Epithelial cell of esophagus (primary cell): ENCODE measurements at places on chromosomes 12 and 14.

DNA sequence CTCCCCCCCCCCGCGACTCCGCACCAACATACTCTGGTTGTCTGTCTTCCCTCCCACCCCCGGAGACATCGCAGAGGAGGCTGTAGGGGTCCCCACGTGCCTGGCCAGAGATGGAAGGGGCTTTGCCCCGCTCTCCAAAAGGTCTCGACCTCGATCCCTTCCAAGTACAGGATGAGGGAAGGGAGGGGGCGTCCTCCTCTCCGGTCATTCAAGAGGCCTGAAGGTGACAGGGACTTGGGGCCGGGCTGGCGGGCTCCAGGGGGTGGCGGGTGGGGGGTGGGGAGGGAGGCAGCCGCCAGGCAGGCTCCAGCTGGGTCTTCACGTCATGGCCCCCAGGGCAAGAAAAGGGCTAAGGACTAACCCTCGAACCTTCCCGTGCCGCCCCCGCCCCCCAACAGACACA lies 15.1 kb downstream of the TBX3 start:
- no peak for DNase-seq

GRCh38 chr12:105113094-105113493 lies 5.6 kb downstream of the WASHC4 start:
- DNase-seq = no peak

GRCh38 chr12:74321381-74321780 lies 216.3 kb upstream of the ATXN7L3B start:
- no peak for DNase-seq

DNA sequence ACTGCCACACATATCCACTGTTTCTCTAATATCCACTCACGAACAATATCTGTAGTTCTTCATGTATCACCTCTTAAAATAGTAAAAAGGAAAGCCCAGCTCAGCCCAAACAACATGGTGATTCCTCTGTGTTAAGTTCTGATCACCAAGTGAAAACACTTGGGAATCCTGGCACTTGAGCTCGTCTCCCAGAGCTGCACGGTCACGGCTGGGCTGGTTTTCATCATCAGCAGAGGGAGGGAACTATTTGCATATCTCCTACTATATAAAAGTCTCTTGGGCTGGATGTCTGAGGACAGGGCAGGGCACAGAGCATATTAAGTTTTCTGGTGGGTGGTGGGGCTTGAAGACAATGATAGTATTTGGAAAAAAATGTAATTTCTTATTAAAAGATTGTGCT lies 870.6 kb downstream of the TMEM121 start:
- no peak for DNase-seq

DNA sequence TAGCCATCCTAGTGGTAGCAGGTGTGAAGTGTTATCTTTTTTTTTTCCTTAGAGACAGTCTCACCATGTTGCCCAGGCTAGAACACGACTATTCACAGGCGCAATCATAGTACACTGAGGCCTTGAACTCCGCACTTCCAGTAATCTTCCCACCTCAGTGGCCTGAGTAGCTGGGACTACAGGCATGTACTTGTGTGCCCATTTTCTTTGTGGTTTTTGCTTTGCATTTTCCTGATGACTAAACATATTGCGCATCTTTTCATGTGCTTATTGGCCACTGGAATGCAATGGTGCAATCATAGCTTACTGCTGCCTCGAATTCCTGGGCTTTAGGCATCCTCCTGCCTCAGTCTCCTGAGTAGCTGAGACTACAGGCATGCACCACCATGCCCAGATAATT lies 33.3 kb upstream of the GCH1 start:
- peak; percentile 90 for DNase-seq

- no peak for DNase-seq
Observed at GRCh38 chr12:95298916-95299315, 81.3 kb downstream of the VEZT start.

DNA sequence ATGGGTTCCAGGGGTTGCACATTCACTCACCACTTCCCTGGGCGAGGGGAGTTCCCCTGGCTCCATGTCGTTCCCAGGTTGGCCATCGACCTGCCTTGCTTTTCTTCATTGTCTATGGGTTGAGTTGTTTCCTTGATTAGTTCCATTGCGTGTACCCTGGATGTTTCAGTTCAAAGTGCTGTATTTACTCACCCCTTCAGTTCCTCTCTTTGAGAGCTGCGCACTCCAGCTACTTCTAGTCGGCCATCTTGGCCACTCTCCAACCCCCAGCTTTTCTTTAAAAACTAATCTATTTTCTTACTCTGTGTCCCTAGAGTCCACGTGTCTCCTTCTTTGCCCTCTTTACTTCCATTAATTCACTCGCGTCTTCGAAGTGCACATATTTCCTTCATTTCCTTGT lies 11.7 kb downstream of the CLEC2A start:
- DNase-seq = no peak

DNA sequence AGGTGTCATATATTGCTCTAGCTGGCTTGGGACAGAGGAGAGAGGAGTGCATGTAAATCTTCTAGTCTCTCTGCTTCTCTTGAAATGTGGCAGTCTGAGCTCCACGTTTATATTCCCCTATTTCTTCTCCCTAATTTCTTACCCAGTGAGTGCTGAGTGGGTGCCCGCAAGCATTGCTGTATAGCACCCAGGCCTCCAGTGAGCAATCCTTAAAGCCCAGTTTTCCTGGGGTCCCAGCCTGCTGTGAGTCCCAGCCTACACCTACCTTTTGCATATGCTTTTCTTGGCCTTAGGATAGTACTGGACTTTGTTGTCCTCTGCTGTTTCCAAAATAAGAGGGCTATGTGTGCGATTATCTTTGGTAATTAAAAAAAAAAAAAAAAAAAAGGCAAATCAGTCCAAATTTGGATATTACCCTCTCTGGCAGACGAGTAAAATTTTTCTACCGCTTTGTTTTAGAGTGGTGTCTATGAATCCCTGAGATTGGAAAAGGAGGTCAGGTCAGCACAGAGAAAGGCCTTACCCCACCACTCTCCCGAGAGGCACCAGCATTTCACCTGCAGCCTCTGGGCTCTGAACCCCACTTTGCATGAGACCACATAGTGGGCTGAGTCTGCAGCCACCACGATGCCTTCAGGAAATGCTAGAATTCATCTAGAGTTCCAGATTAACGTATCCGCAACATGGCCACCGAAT lies 1.1 kb downstream of the MGST1 start:
- DNase-seq = peak; percentile 20

GRCh38 chr14:22097072-22097471 lies 423.5 kb upstream of the OR4E1 start:
- DNase-seq = no peak

DNA sequence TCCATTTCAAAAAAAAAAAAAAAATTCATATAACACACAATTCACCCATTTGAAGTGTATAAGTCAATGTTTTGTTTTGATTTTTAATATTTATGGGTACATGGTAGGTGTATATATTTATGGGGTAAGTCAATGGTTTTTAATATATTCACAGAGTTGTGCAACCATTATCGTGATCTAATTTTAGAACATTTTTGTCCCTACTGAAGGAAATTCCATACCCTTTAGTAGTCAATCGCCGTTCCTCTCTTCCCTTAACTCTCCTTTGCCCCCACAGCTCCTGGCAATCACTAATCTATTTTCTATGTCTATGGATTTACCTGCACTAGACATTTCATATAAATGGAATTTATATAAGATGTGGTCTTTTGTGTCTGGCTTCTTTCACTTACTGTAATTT lies 92.8 kb downstream of the TRAFD1 start:
- peak; percentile 5 for DNase-seq

GRCh38 chr14:51535443-51536044 lies 116.2 kb upstream of the FRMD6 start:
- DNase-seq = no peak

DNA sequence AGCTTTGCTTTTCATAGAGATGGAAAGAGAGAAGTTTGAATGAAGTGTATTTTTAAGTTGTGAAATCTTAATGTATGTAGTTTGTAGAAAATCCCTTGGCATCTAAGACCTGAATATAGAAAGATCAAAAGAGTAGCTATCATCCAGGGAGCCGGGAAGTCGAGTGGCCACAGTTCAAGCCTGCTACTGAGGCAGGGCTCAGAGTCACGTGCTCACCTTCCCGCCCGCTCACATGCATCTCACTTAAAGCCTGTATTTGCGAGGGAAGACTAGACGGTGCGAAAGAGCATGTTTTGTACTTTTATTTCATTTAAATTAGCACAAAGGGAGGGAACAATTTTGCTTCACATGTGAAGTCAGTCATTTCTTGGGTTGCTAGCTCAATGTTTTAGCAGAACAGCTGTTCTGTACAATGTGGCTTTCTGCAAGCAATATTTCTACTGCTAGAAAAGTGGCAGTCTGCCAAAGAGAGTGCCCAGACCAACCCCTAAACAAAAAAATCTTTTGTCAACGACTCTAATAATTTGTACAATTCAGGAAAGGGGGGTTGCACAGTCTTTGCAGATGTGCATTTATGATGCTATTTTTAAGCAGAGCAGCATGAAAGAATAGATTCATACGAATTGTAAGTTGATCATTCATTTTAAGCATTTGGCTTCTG lies 290.7 kb downstream of the NPAS3 start:
- DNase-seq = no peak

DNA sequence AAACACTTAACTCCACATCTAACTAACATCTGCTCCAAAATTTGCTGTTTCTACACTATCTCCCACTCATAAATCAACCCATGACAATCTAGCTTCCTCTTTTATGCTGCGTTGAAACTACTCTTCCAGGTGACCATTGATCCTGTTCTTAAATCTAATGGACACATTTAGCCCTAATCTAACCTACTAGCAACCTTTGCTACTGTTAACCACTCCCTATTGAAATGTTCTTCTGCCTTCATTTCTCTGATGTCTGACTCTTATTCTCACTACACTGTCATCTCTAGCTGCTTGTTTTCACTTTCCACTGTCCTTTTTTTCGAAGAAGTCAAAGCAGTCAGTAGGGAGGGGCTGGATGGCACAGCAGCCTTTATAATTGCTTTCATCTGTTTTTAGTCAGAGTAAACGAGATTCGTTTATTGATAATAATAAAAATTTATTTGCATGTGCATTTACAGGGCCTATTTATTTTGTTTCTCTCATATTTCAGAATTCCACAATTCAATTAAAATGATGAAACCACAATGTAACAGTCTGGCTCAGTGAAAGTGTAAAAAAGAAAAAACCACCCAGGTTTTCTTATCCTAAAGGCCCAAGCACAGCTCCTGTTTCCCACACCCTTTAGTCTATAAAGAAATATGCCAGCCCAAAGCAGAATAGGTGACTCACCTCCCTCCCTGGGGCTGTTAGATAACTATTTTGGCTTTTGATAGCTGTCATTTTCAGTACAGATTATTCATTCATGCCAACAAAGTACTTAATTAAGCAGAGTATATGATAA lies 44.9 kb downstream of the ATP2B1 start:
- DNase-seq = peak; percentile 51

DNA sequence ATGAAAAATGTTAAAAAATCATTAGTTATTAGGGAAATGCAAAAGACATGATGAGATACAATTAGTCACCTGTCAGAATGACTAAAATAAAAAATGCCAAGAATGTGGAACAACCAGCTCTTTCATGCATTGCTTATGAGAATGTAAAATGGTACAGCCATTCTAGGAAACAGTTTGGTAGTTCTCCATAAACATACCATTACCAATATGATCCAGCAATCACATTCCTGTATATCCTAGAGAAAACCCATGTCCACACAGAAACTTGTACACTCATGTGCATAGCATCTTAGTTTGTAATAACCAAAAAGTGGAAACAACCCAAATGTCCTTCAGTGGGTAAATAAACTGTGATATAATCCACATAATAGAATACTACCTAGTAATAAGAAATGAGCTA lies 245.7 kb downstream of the FUT8 start:
- peak; percentile 83 for DNase-seq

- DNase-seq = no peak
Observed at GRCh38 chr12:92803903-92804302, 101.1 kb downstream of the PLEKHG7 start.

- no peak for DNase-seq
Observed at GRCh38 chr12:76190299-76190698, 105.8 kb upstream of the NAP1L1 start.

DNA sequence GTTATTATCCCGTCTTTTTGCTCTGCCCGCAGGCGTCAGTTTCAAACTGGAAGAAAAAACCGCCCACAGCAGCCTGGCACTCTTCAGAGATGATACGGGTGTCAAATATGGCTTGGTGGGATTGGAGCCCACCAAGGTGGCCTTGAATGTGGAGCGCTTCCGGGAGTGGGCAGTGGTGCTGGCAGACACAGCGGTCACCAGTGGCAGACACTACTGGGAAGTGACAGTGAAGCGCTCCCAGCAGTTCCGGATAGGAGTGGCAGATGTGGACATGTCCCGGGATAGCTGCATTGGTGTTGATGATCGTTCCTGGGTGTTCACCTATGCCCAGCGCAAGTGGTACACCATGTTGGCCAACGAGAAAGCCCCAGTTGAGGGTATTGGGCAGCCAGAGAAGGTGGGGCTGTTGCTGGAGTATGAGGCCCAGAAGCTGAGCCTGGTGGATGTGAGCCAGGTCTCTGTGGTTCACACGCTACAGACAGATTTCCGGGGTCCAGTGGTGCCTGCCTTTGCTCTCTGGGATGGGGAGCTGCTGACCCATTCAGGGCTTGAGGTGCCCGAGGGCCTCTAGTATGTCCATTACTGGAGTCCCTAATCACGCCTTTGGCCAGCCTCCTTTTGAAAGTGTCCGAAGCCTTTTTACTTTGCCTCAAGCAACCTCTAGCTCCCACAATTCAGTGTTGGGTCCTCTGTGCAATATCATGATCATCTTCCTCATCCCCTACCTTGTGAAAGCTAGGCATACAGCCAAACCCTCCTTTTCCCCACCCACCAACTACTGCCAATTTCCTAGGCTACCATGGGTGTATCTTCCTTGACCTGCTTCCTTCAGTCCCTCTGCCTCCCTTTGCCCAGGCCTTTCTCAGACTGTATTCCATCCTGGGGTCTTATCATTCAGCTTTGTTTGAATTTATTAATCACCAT lies 891 bp downstream of the SPRYD4 start:
- DNase-seq = no peak

DNA sequence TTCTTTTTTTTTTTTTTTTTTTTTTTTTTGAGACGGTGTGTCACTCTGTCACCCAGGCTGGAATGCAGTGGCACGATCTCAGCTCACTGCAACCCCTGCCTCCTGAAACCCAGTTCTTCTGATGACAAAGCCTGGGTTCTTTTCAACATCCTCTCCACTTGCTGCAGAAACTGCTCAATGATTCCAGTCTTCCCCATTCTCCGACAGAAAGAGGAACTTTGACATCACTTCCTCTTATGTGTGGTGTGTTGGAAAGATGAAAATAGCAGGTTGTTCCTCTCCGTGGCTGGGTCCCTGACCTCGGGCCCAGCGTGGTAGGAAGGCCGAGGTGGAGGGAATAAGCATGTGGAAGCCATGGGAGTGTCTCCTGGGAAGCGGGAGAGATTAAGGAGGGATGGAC lies 198.4 kb downstream of the PHETA1 start:
- DNase-seq = no peak

DNA sequence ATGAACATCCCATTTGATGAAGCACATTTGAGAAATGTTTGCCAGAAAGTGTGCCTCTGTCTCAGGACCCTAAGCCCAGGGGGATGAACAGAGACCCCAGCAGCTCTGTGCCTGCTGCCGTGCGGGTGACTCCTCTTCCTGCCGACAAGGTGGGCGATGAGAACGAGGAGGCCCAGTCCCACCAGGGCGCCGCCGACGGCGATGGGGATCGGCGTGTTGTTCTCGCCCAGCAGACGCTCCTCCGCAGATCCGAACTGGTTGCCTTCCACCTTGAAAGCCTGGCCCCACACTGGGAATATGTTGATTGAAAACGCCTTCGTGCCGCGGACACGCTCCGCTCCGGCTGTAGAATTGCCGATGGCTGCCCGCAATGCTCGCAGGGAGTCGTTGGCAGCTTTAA lies 44.1 kb downstream of the LRTM2 start:
- no peak for DNase-seq

- DNase-seq = no peak
Observed at GRCh38 chr14:32009221-32009975, 67.7 kb upstream of the ARHGAP5 start.

- no peak for DNase-seq
Observed at GRCh38 chr12:5197656-5198055, 154.0 kb downstream of the KCNA5 start.
